ENCODE measurements at places on chromosomes 2 and 18.

- DNase-seq = no peak
Measured at GRCh38 chr2:133568598-133568997, 335 bp upstream of the NCKAP5 start.

GRCh38 chr2:18272148-18272494, 288.3 kb downstream of the RDH14 start:
- no peak for DNase-seq

DNA sequence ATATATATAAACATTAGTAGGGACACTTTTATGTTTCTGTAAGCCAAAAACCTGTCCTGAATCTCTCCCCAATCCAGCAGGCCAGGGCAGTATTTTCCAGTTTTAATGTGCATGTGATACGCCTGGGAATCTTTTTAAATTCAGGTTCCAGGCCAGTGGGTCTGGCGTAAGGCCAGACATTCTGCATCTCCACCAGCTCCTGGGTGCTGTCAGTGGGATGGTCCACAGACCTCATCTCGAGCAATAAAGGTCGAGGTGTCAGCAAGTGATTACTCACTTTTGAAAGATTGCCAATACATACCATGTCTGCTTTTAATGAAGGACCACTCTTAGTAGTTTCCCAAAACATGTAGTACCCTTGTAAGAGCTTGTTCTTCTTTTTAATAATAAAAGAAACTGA, 189.9 kb upstream of the SH3BP4 start:
- no peak for DNase-seq

GRCh38 chr2:143564419-143564818, 435.2 kb downstream of the ARHGAP15 start:
- no peak for DNase-seq

GRCh38 chr2:74958274-74959105, at the start of gene POLE4:
TSS of gene POLE4 (plus strand) at chr2:74958643. CDS start at chr2:74958680, 37 bp downstream.
- peak; percentile 82 for DNase-seq

- no peak for DNase-seq
Measured at GRCh38 chr2:222960126-222960525, 91.9 kb upstream of the KCNE4 start.

GRCh38 chr18:28177828-28178635, 1.1 kb upstream of the CDH2 start:
- peak; percentile 89 for DNase-seq

- no peak for DNase-seq
Measured at GRCh38 chr2:240286596-240286995, 146.1 kb upstream of the OTOS start.

GRCh38 chr2:170695521-170696410, 19.4 kb upstream of the SP5 start:
- no peak for DNase-seq

DNA sequence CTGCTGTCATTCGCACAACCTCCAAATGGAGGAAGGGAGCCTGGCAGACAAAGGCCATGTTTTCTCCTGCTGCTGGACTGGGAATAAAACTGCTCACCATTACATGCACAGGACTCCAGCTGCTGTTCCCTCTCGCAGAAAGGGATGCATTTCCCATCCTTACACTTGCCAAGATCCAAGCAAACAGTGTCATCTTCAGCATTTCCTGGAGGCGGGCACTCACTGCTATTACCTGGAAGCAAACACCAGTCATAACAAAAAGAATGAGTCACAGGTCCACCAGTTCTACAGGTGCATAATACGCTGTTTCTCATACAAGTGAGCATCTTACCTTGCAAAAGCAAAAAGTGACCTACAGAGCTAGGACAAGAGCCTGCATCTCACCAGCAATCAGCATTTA, 22.7 kb downstream of the IAH1 start:
- no peak for DNase-seq

GRCh38 chr2:169110916-169111315, 41.6 kb downstream of the DHRS9 start:
- no peak for DNase-seq

DNA sequence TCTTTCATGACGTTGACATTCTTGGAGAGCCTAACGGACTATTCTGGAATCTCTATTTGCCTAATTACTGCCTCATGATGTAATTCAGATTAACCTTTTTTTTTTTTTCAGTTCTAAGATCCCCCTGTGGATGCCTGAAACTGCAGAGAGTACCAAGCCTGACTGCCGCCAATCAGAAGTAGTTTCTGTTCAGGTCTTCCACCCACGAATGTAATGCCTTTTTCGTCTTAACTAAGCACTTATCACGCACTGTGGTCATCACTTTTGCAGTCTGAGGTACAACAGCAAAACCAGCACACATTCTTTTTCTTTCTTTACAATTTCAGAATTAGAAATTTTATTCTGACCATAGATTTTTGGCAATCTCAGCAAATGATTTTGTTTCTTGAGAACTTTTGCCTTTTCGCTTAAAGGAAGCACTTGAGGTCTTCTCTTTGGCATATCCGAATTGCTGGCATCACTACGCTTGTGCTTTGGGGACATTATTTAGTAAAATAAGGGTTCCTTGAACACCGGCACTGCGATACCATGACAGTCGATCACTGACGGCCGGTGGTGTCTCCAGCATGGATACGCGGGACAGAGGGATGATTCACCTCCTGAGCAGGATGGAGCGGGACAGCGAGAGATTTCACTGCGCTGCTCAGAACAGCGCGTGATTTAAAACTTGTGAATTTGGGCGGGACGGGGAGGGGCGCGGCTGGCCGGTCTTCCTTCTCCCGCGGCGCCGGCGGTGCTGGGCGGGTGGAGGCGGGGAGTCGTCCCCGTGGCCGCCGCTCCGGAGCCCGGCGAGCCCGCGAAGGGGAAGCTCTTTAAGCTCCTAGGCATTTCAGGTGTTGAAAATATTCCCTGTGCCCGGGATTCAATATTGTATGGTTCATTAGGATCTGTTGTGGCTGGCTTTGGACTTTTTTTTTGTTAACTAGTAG, 32.0 kb upstream of the GPR55 start:
- DNase-seq = no peak

DNA sequence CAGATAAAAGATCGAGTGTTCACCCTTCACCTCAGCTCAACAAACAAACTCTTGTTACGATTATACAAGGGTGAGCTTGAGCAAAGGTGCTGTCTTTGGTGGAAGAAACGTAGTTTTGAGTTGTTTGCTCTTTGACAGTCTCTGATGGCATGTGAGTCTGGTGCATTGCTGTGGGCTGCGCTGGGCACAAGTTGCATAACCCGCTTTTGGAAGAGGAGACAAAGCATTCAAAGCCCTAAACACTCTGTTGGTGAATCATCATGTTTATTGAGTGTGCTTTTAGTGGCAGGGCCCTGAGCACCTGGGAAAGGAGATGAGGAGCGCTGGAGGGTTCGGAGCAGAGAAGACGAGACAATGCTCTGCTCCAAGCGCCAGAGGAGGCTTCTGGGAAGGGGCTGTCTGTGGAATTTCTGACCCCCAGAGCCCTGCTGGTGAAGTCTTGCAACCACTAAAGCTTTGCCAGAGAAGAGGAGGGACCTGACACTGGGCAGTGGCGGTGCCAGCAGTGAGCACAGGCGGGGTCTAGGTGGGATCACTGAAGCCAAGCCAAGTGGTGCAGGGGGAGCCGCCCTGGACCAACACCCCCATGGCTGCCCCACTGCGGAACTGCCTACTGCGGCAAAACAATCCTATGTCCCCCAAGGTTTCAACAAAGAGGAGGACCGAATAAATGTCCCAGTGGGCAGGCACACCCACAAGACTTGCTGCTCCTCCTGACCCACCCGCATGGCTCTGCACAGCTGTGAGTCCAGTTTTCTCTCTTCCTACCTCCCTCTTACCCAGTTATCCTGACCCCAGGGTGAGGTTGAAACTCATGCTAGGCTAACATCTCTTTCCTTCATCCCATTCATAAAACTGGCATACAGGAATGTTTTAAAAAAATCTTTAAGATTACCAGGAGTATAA, 64.0 kb downstream of the TNFRSF11A start:
- no peak for DNase-seq

DNA sequence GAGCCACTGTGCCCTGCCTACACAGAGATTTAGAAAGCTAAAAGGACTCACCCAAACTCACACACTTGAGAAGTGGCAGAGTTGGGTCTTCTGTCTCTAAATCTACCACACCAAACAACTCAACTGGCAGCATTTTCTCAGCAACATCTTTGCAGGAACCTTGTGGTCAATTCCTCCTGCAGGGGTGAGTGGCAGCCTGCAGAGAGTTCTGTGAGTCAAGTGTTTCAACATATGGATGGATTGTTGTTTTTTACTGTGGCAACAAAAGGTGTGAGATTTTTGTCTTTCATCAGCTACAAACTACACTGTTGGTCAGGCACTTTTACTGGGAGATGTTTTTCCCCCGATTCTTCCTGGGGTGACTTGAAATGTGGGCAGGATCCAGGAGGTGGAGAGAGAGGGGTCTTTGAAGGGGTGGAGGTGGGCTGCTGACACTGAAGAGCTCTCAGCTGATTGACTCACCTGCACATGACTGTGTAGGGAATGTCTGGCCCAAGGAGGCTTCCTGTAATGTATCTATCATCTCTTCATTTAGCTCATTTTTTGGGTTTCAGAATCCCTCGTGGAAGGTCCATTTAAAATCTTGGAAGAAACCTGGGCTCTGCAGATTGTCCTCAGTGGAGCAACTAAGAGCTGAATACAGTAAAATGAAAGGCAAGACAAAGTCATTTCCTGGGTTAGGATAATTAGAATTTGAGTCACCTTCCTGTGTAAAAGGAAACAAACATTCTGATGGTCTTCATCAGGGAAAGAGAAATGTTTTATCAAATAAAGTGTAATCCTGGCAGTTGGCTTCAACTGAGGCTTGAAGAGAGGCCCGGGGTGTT, 98.6 kb downstream of the MSH2 start:
- no peak for DNase-seq

- DNase-seq = no peak
Measured at GRCh38 chr2:55901941-55902340, 21.6 kb downstream of the EFEMP1 start.

DNA sequence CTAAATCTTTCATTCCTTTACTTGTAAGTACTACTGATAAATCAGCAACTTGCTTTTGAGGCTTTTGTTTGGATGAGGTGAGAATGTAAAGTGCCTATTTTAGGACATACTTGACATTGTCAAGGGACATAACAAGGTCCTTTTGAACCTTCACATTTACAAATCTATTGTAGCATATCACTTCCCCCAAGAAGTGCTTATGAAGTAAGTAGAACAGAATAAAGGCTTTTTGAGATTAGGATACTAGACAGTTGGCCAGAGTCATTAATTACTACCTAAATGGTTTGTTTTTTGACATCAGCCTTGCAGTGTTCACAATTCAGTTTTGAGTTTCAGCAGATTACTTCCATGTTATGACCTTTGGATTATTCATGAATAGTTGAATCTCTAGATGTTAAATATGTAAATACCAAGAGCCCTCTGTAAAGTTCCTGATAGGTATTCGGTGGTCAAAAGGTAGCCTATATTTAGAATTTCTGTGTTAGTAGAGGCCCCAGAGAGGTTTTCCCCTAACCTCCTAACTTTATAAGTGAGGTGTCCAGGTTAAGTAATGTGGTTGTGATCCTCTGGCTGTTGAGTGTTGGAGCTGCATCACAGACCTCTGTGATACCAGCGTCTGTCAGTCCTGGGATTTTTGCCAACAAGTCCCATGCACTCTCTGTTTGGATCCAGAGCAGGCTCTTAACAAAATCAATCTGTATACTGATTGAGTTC, 67.2 kb downstream of the LCLAT1 start:
- no peak for DNase-seq

- peak; percentile 63 for DNase-seq
Measured at GRCh38 chr2:149527998-149528755, 59.4 kb downstream of the MMADHC start.

- DNase-seq = no peak
Measured at GRCh38 chr2:208542465-208543041, 136.0 kb downstream of the PTH2R start.

GRCh38 chr18:10928772-10929373, 220.5 kb downstream of the PIEZO2 start:
- no peak for DNase-seq

DNA sequence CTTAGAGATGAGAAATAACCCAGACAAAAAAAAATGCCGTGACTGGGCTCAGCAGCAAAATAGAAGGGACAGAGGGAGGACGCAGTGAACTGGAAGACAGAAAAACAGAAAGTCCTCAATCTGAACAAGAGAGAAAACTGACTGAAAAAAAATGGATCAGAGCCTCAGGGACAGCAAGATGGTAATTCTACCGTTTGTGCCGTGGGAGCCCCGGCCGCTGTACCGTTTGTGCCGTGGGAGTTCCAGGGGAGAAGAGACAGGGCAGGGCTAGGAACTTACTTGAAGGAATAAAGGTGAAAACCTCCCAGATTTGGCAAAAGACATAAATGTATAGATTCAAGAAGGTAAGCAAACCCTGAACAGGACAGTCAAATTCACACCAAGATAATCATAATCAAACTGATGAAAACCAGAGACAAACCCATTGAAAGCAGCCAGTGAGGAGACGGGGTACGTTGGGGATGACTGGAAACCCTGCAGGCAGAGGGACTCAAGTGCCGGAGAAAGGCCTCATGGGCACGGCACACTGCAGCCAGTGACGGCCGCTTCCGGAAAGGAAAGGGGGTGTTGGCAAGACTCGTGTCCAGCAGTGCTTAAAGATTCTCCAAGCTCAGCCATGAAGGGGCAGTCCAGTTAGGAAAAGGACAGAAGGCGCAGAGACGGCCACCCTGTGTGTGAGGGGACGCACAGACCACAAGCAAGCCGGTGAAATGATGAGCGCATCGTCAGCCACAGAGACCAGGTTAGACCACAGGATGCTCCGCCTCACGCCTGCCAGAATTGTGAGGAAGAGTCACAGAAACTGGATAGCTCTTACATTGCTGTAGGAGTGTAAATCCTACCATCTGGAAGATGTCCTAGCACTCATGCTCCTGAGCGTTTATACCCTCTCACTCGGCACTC, 40.0 kb upstream of the NFATC1 start:
- no peak for DNase-seq

DNA sequence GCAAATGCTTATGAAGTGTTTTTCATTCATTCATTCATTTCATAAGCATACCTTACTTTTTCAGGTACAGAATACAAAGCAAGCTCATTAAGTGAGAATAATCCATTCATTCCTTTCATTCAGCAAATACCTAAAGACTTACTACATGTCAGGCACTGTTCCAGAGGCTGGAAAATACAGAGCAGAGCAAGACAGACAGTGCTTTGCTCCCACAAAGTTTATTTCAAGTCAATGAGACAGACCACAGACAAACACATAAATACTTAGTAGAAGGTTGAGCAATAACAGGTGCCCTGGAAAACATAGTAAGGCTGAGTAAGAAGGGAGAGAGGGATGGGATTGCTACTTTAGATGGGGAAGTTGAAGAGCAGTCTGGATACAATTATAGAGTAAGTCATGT, 309.8 kb downstream of the C1D start:
- DNase-seq = no peak

DNA sequence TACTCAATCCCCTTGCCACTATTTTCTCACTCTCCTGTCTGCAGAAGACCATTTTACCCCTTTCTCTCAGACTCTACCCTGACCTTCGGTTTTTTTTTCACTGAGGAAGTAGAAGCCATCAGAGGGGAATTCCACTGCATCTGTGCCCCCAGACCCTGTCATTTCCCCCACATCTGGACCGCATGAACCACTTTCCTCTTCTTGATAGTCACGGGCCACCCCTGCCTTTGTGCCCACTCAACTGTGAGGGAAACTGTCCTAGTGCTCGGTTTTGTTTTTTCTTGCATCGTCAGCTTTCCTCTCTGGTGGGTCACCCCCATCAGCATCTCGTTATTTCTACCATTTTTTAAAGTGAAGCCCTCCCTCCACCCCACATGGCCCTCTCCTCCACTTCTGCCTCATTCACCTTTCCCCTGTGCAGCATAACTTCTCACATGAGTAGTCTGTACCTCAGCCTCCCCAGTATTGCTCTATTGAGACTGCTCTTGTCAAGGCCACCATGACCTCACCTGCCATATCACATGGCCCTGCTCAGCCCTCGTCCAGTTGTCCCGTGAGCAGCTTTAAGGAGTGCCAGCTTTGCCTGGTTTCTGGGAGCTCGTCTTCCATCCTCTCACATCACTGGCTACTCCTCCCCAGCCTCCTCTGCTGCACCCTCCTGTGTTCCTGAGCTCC, 32.4 kb downstream of the TMEM87B start:
- DNase-seq = no peak
